ENCODE measurements at places on chromosomes 2 and 18.

- DNase-seq, result no peak
Measured at GRCh38 chr2:86382108-86382507, 44.7 kb upstream of the REEP1 start.

DNA sequence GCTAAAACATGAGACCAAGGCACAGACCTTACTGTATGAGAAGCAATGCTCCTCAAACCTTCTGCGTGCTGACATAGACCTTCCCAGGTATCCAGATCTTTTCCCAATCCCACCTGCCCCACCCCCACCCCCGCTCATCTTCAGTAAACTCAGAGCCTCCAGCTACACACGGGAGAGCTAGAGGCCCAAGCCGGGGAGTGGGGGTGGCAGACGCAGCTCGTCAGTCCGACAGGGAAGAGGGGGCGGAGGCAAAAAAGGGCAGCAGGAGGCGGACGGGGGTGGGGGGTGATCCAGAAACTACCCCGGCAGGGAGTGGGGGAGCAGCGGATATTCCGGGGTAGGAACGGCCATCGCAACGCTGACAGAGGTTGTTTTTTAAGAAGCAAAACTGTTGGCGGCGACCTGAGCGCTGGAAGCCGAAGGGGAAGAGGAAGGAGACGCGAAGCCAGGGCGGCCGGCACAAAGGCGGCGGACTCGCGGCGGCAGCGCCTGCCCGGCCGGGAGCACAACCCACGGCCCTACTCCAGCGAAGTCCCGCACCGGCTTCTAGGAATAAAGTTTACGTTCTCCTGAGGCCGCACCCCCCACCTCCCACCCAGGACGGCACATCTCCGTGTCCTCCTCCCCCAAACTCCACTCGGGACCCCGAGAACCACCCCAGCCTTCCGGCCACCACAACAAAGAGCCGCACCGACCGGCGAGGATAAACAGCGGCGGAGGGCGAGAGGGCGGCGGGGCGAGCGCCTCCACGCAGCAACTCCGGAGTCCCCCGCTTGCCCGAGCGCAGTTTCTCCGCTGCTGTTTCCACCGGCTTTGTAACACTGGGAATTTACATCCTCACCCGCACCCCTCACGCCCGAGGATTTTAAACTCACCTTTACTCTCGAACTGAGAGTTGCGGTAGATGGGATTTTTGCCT is 722 bp downstream of the BAZ2B start:
- peak; percentile 74 for DNase-seq

DNA sequence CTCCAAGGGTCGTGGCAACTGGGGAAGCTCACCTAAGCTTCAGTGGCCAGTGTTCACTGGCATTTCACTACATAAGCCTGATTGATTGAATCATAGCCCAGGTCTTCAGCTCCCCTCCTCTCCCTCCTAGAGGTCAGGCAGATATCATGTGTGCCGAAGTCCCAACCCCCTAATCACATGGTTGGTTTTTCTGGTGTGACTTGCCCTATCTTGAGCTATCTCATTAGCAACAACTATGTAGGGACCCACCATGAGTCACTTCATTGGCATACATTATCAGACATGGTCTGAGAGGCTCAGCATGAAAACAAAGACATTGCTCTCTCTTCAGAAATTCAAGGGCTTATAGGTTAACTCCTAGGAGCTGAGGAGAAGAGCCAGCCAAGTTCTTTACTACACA is 76.8 kb downstream of the LYPD1 start:
- DNase-seq, result no peak

DNA sequence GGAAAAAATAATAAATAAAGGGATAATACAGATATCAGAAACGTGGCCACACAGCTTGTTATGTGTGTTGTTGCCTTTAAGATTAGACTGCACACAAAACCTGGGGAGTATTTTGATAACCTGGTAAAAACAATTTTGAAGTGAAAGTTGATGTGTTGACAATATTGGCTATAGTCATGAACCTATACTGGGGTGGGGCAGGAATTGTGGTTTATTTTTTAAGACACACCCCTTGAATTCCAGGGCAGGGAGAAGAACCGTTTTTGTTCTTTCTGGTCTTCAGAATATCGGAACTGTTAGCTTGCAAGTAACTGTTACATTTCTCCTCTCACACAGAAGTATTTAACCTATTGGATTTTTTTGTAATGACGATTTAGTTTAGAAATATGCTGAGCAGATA is 80.4 kb downstream of the LIMS1 start:
- no peak for DNase-seq

DNA sequence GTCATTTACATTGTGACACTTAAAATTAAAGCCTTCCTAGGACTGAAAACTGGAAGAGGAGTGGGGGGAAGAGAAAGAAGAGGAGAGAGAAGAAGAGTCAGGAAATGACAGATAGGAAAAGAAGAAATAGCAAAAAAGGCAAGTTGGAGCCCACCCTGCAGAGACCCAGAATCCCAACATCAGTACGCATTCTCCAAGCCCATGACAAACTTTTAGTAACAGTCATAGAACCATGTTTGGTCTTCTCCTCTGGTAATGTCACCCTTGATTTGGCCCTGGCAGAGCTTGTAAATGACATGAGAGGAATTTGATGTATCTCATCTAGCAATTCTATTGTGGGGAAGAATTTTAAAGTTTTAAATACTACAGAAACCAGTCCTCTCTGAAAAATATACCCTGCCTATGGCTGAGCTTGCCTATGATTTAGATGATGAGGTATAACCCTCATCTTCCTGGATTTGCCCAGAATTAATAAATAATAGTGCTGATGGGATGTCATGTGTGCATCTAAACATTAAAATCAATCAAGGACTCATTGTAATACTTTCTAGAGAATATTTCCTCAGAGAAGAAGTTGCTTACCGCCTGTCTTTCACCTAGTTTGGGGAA is 40.2 kb downstream of the APOB start:
- DNase-seq, result no peak

DNA sequence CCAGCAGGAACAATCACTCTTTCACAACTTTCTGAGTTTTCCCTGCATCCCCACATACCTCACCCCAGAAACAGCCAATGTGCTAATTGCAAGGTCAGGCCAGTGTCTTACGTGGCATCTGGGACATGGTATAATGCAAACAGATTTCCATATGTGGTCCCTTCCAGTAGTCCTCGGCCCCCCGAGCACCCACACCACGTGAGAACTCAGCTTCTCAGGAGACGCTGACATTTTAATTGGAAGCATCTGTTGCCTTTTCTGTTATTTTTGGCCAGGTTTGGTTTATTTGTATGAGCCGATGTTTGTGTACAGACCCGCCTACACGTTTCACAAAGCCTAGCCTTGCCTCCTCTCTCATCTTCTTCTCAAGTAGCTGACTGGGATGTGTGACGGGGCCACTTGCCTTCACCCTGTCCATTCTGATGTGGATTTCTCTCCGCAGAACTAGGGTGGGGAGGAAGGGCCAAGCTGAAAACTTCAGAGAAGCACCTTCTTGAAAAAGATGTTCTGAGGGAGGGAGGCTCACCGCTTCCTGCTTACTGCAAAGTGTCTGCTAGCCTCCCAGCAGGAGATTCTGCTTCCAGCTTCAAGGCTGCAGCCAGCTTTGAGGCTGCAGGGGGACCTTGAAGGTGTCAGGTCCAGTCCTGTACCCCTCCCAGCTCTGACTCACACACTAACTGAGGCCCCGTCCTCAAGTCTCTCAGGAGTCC is 109.6 kb upstream of the SLC14A2 start:
- DNase-seq, result no peak

GRCh38 chr2:163697846-163698637 is 37.8 kb downstream of the FIGN start:
- no peak for DNase-seq

DNA sequence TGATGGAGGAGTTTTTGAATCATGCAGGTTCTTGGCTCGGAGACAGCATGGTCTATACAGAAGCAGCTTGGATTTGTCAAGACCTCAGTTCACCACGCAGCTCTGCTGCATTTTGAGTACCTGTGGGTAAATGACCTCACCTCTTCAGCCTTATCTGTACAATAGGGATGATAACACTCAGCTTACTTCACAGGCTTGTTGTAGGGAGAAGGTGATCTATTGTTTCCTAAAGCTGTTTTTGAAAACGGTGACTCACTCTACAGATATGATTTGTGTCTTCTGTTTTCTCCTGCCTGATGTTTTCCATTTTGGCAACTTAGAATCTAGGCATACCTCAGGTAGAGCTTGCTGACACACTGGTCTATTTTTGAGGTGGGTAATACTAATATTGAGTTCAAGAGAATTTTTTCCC is 80.3 kb downstream of the FMNL2 start:
- no peak for DNase-seq

GRCh38 chr2:135913727-135914365 is 37.6 kb upstream of the MCM6 start:
- peak; percentile 7 for DNase-seq

DNA sequence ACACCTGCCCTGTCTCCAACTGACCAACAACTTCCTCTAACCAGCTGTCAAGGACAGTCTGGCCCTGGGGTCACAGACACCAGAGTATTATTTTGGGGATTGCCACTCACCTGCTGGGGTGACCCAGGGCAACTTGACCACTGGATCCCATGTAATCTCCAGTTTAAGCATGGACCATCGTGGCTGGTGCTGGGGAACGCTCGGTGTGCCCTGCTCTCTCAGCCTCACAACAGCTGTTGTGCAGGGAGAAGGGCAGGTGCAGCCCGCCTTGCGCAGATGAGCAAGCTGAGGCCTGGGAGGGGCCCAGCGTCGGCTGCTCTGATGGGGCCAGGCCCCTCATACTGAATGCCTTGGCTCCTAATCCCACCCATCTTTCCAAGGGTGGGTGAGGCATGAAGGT is 21.0 kb upstream of the INHBB start:
- no peak for DNase-seq

DNA sequence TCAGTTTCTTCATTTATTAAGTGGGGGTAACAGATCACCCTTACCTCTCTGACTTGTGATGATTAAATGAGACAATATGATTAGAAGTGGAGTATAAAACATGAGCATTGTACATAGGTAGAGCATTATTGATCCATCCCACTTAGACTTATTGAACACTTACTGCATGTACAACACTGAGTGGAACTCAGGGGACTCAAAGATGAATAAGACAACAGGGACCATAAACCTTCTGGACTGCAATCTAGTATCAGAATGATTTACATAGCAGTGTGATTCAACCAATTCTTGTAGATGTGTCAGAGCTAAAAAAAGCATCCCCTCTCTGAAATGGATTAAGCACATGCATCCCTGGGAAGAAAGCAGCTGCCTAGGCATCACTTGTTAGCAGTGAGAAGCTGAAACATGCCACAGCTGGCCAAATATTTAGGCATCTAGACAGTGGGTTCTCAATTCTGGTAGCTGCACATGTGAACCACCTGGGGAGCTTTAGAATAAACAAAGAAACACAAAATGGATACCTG is 111.5 kb downstream of the CYRIA start:
- DNase-seq, result no peak

- no peak for DNase-seq
Measured at GRCh38 chr2:128444121-128444771, 125.6 kb upstream of the HS6ST1 start.

- no peak for DNase-seq
Measured at GRCh38 chr18:78564030-78564429, 415.6 kb upstream of the SALL3 start.

GRCh38 chr2:161123531-161124030 is 36.6 kb upstream of the TANK start:
- no peak for DNase-seq

DNA sequence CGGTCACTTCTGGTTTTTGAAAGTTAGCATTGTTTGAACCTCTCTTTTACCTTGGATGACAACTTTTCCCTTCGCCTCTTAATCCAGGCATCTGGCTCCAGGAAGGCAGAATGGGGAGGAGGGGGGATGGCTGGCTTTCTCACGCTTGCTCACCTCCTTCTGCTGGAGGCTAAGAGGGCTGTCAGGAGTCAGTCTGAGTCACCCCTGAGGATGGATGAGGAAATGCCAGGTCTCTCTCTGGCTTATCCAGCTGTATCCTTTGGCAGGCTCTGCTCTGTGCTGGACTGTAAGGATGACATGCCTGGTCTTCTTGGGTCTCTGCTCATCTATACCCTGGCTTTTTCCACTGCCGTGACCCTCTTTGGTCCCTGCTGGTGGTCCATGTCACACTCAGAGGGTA is 142.9 kb upstream of the GYPC start:
- peak; percentile 5 for DNase-seq

DNA sequence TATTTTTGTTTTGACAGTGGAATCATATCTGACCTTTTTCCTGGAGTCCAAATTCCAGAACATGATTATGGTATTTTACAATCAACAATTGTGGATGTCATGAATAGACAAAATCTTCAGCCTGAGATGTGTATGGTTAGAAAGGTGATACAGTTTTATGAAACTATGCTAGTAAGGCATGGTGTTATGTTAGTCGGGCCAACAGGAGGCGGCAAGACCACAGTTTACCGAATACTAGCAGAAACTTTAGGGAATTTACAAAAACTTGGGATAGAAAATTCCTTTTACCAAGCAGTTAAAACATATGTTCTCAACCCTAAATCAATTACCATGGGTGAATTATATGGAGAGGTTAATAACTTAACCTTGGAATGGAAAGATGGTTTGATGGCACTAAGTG is 137.0 kb downstream of the DNAH6 start:
- DNase-seq, result no peak

GRCh38 chr2:232455426-232456255 is at the start of gene ALPI:
TSS of gene ALPI (plus strand) at chr2:232456153. CDS start at chr2:232456200, 47 bp downstream.
- no peak for DNase-seq

DNA sequence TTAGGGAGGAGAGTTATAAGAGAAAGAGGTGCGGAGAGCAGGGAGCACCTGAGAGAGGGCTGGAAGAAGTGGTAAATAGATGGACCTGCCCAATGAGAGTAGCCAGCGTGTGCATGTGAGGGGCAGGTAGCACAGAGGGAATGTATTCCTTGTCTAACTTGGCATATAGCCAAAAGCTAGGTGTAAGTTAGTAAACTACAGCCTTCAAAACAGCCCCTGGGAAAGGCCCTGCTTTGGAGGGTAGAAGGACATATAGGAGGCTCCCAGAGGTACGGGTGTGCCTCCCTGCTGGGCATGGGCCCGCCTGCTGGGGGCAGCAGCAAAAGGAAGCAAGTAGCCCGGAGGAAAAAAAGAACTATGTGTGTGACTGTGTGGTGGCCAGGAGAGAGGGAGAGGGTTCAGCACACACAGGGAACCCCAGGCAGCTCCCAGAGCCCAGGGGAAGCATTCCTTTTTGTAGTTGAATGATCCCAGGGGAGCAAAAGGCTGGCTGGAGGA is 48.0 kb downstream of the TCF7L1 start:
- no peak for DNase-seq

- DNase-seq, result no peak
Measured at GRCh38 chr2:132958887-132959286, 288.9 kb upstream of the LYPD1 start.

- no peak for DNase-seq
Measured at GRCh38 chr2:42030829-42031228, 17.0 kb upstream of the PKDCC start.

GRCh38 chr2:157857881-157858280 is 18.2 kb downstream of the ACVR1 start:
- DNase-seq, result no peak

DNA sequence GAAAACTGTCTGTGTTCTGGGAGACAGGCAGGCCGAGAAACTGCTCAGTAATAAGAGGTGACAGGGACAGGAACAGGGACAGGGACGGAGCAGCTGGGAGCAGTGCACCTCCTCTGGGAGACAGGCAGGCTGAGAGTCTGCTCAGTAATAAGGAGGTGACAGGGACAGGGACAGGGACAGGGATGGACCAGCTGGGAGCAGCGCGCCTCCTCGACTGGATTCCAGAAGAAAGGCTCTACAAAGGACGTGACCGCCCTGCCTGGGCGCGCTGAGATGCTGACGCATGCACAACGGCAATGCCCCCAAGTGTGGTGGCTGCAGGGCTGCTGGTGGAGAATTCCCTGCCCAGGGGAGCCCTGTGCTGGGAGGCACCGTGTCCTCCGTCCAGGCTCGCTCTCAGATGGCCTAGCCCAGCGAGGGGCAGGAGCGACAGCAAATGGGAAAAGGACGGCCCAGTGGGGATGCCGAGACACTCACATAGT is 44.2 kb upstream of the PXDN start:
- DNase-seq, result no peak
